Aortic smooth muscle cell (primary cell): ENCODE measurements at places on chromosomes 3 and 15. TPM values are rescaled to one million over a fixed set of nuclear protein-coding genes. Genes with fewer than 3 reads are reported as not detected.

Gene GOLGA8T
- 0.06 and 0.26 TPM in 2 replicates for total RNA-seq

Gene SUMF1
- total RNA-seq: 61.3 and 79.8 TPM in 2 replicates

Gene MORF4L1
- total RNA-seq: 452 and 573 TPM in 2 replicates

Gene TNIK
- 28.9 and 48.9 TPM in 2 replicates for total RNA-seq

Gene ENTPD3
- total RNA-seq: 0.26 and 0.31 TPM in 2 replicates

Gene LSM3
- 9.9 and 10.6 TPM in 2 replicates for total RNA-seq

Gene ST8SIA2
- not detected in 2 replicates for total RNA-seq

Gene HRG
- total RNA-seq: not detected in 2 replicates

Gene MCTP2
- total RNA-seq: 0.50 and 1.2 TPM in 2 replicates

Gene UACA
- total RNA-seq: 162 and 177 TPM in 2 replicates

Gene SLC7A14
- total RNA-seq: under 0.01 and 0.19 TPM in 2 replicates

Gene TMEM108
- total RNA-seq: not detected in 2 replicates

Gene GRK7
- not detected in 2 replicates for total RNA-seq

Gene PLCD1
- total RNA-seq: 54.6 and 64.2 TPM in 2 replicates

Gene DAZL
- not detected in 2 replicates for total RNA-seq

Gene COL6A5
- not detected in 2 replicates for total RNA-seq

Gene SEMA3G
- total RNA-seq: under 0.01 and 0.19 TPM in 2 replicates

Gene EPM2AIP1
- 17.0 and 20.8 TPM in 2 replicates for total RNA-seq

Gene CPNE4
- not detected in 2 replicates for total RNA-seq

Gene DIPK2A
- total RNA-seq: 50.5 and 73.6 TPM in 2 replicates

Gene MEX3B
- total RNA-seq: 1.6 and 2.5 TPM in 2 replicates

Gene CLASP2
- 46.6 and 65.7 TPM in 2 replicates for total RNA-seq

Gene NR1I2
- total RNA-seq: under 0.01 and 0.06 TPM in 2 replicates

Gene RASGRP1
- 0.12 TPM in 1 of 2 replicates, not detected in the other for total RNA-seq

Gene SLCO2A1
- not detected in 2 replicates for total RNA-seq

Gene TIMP4
- 0.92 and 1.6 TPM in 2 replicates for total RNA-seq

Gene C3orf22
- not detected in 2 replicates for total RNA-seq

Gene EPHA3
- total RNA-seq: 1.7 and 3.0 TPM in 2 replicates

Gene SPRED1
- total RNA-seq: 64.2 and 71.7 TPM in 2 replicates

Gene MUSTN1
- total RNA-seq: not detected in 2 replicates

Gene ARGFX
- not detected in 2 replicates for total RNA-seq
